ENCODE measurements at places on chromosomes 7 and 10.

- DNase-seq, result no peak
Measured at GRCh38 chr10:86446440-86446839, 75.2 kb downstream of the WAPL start.

- DNase-seq, result no peak
Measured at GRCh38 chr10:11017570-11018431, at the start of gene CELF2. CELF2 (plus strand) TSS chr10:11017872; CDS start chr10:11018090, 218 bp downstream.

- DNase-seq, result no peak
Measured at GRCh38 chr7:155358066-155358947, 60.6 kb downstream of the INSIG1 start.

DNA sequence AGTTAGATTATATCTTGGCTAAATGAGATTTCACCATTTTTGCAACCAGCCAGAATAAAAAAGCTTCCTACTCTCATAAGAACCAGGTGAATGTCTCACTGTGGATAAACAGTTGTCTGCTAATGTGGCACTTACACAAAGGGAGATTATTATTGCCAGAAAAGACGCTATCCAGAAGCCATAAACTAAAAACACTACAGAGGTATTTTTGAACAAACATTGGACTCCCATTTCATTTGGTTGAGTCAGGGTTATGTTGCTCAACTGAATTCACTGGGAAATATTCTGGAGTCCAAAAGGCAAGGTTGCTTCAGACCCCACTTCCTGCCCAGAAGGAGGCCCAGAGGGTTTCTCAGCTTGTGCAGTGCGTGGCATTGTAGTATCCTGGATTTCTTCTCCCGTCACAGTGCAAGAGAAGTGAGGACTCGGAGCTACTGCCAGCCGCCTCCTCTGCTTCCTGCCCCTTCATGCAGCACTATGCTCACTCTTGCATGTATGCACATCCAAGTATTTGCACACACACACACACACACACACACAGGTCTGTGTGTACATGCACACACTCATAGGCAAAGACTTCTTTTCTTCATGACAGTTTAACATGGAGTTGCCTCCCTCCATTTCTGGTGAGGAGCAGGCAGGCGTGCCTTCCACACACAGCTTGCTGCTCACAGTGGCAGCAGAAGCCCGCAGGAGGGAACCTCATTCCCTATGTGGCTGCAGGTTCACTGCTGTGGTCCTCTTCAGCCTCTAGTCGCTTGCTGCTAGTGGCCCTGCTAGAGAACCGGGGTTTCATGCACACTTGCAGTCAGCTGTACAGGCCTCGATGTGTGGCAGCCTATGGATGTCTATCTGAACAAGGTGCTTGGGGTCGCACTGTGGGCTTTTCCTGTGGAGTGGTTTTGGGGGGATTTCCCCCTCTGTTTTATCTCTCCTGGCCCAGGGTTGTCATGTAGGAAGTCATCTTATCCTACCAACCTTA lies 10.1 kb downstream of the DENND10 start:
- no peak for DNase-seq

DNA sequence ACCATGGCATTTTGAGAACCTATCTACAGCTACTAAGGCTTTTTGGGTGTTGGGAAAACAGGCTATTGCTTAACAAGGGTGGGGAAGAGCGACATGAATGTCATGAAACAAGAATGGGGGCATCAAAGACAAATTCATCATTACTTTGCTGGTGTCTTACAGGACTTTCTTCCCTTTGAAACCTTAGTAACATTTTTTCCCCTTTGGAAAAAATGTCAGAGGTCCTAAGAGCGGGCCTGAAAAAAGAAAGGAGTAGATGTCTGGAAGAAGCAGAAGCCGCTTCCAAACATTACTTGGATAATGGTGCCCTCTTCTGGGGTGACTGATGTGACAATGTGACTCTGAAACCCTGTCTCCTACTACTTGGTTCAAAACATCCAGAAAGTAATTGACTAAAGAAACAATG lies 3.8 kb upstream of the DDX50 start:
- DNase-seq, result peak; percentile 7

- DNase-seq, result no peak
Measured at GRCh38 chr10:128431506-128431905, 305.3 kb upstream of the MKI67 start.

GRCh38 chr7:129925416-129926002 lies 27.3 kb downstream of the UBE2H start:
- DNase-seq, result no peak

DNA sequence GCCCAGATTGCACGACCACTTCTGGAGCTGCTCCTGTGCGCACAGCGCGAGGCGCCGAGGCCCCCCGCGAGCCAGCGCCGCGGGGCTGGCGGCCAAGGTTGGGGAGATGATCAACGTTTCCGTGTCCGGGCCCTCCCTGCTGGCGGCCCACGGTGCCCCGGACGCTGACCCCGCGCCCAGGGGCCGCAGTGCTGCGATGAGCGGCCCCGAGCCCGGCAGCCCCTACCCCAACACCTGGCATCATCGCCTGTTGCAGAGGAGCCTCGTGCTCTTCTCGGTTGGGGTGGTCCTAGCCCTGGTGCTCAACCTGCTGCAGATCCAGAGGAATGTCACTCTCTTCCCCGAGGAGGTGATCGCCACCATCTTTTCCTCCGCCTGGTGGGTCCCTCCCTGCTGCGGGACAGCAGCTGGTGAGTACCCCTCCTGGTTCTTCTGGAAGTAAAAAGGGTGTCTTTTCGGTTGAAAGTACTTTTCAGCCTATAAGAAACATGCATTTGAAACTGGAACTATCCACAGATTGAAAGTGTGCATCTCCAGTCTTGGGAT lies 683 bp downstream of the INSIG1 start:
- DNase-seq, result no peak

GRCh38 chr10:84185526-84186175 lies 8.7 kb upstream of the CDHR1 start:
- DNase-seq, result no peak

GRCh38 chr7:10266976-10267375 lies 706.7 kb upstream of the PHF14 start:
- DNase-seq, result no peak

DNA sequence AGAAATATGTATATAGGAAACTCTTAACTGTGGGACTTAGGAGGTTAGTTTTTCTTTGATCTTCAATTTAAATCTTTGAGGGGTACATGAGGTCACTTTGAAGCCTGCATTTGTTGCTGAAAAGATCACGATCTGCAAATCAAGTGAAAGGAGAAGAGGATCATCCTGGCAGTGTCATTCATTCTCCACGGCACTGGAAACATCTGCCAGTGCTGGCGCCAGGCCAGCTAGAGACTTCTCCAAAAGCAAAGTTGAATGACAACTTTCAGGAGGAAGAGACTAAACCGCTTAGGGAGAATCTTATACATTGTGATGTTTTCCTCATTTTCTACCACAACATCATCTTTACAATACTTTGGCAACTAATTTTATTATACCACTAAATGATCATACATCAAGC lies 42.5 kb downstream of the MRC1 start:
- no peak for DNase-seq

- DNase-seq, result no peak
Measured at GRCh38 chr7:28064437-28064836, 116.2 kb downstream of the JAZF1 start.

GRCh38 chr7:35512716-35513115 lies 182.2 kb downstream of the HERPUD2 start:
- DNase-seq, result no peak

- DNase-seq, result no peak
Measured at GRCh38 chr7:46208635-46209525, 287.8 kb upstream of the IGFBP3 start.

All from NCI-H2107 (cell line).